Brain microvascular endothelial cell (primary cell): ENCODE measurements at places on chromosomes 1 and 21.

GRCh38 chr1:224852901-224853568 lies 76.4 kb upstream of the DNAH14 start:
- peak; percentile 19 for DNase-seq

GRCh38 chr1:87588495-87588894 lies 259.8 kb downstream of the LMO4 start:
- DNase-seq: no peak

GRCh38 chr21:16492356-16492755 lies 762.6 kb downstream of the USP25 start:
- DNase-seq: no peak

- DNase-seq: no peak
These were observed 185.1 kb downstream of the TM2D1 start for GRCh38 chr1:61539720-61540462.

DNA sequence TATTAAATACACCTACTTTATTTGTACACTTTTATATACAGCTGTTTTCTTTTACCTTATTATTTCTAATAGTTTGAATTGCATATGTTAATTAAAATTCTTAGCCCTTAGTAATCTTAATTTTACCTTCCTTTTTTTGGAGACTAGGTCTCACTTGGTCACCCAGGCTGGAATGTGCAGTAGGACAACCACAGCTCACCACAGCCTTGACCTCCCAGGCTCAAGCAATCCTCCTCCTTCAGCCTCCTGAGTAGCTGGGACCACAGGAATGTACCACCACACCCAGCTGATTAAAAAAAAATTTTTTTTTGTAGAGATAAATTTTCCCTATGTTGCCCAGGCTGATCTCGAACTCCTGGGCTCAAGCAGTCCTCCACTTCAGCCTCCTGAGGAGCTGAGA lies 15.0 kb upstream of the SDC3 start:
- peak; percentile 63 for DNase-seq

DNA sequence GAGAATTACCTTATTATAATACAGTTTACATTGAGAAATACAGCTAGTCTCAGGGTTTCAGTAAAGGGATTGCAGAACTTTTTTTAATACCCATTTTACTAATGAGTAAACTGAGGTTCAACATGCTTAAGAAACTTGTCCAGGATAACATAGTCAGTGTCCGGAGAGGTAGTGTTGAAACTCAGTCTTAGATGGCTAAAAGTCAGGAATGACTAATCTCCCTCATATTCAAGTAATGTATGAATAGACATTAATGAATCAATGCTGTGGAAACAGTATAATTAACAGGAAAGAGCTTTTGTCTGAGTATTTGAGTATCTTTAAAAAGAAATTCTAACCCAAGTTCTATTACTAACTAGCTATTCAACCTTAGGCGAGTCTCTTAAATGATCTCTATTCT lies 397.6 kb downstream of the PLA2G4A start:
- DNase-seq: no peak

DNA sequence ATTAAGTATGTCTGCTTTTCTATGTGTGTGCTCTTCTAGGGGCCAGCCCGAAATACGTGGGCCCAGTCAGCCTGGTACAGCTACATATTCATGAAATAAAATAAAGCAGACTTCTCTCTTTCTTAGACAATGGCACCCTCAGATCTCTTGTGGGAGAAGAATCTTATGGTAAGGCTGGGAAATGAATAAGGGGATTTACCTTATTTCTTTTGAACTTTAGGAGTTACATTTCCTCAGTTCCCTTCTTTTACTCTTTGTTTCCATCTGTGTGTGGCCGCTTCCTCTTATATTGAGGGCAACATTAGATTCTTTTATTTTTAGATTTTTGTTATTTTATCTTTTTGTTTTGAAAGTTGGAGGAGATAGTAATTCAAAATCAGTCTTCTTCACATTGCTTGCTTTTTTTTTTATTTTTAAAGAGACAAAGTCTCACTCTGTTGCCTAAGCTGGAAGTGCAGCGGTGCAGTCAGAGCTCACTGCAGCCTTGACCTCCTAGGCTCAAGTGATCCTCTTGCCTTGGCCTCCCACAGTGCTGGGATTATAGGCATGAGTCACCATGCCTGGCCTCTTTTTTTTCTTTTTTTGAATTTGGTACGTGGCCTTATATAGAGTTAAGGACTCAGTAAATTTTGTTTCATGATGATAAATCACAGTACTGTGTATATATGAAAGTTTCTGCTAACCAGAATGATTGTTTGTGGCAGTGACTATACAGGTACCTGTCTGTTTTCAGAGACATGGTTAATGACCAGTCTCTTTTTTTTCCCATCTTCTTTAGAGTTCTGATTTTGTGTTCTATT lies 9.1 kb downstream of the LAMC1 start:
- peak; percentile 50 for DNase-seq

- DNase-seq: no peak
These were observed 153.7 kb downstream of the KCNJ6 start for GRCh38 chr21:37762606-37763005.

DNA sequence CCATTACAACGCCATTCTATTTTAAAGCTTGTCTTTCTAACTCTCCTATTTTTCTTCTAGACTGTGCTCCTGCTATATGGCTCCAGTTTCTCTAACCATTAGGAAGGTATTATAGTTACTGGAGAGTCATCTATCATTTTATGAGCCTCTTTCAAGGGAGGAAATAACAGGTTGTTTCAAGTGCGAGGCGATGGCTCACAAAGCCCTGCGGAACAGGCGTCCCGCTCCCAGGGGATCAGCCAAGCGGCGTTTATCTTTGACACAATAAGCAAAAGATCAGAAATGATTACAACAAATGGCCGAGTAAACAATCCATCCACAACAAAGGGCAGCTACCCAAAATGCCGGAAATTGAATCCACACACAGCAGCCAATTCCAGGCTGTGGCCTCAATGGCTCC lies 249.5 kb upstream of the POU3F1 start:
- DNase-seq: no peak

GRCh38 chr1:41394959-41395956 lies 34.0 kb downstream of the FOXO6 start:
- no peak for DNase-seq

DNA sequence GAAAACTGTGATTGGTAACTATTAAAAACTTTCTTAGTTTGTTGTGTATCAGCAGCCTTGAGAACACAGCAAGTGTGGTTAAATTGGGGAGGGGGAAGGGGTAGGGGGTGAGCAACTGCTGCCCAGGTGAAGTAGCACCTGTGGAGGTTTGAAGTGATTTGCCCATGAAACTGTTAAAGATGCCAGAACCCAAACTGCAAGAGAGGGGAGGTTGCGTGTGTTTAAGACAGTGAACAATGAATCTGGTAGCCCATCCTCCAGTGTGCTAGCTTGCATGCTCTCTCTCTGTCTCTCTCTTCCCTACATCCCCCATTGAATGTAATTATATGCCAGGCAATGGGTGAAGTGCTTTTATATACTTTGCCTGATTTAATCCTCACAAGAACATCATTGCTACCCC lies 154.7 kb downstream of the RUNX1 start:
- no peak for DNase-seq

- no peak for DNase-seq
These were observed 4.4 kb downstream of the AK2 start for GRCh38 chr1:33032126-33032869.

DNA sequence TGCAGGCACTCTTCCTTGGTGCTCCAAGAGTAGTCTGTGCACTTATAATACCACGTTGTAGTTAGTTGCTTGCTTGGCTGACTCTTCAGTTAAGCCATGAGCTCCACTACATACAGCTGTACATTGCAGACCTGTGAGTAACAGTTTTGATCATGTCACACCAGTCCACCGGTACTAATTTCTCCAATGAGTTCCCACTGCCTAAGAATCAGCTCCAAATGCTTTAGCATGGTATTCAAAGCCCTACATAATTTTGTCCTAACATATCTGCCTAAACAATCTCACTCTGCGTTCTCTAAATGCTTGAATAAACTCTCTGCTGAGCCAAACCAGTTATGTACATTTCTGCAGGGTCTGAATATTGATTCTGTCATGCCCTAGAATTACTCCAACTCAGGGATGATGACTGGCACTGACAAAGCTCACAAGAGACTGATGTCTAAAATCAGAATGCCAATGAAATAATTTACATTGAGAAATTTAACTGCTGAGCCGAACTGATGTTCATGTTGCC lies 200.7 kb downstream of the LHX8 start:
- no peak for DNase-seq

DNA sequence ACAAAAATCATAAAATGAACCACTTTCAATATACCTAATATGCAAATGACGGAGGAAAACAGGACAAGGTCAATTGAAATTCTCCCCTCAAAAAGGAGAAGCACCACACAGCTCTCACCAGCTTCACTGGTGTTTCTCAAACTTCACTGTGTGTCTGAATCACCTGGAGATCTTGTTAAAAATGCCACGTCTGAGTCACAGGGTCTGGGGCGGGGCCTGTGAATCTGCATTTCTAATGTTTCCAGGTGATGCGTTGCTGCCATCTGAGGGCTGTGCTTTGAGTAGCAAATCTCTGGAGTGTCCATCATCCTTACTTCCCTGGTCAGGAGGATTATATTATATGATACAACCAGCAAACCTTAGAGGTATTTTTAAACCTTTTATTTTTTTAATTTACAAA lies 9.0 kb downstream of the CLDN19 start:
- DNase-seq: no peak

- DNase-seq: no peak
These were observed 53.7 kb upstream of the HMCN1 start for GRCh38 chr1:185680453-185680852.

DNA sequence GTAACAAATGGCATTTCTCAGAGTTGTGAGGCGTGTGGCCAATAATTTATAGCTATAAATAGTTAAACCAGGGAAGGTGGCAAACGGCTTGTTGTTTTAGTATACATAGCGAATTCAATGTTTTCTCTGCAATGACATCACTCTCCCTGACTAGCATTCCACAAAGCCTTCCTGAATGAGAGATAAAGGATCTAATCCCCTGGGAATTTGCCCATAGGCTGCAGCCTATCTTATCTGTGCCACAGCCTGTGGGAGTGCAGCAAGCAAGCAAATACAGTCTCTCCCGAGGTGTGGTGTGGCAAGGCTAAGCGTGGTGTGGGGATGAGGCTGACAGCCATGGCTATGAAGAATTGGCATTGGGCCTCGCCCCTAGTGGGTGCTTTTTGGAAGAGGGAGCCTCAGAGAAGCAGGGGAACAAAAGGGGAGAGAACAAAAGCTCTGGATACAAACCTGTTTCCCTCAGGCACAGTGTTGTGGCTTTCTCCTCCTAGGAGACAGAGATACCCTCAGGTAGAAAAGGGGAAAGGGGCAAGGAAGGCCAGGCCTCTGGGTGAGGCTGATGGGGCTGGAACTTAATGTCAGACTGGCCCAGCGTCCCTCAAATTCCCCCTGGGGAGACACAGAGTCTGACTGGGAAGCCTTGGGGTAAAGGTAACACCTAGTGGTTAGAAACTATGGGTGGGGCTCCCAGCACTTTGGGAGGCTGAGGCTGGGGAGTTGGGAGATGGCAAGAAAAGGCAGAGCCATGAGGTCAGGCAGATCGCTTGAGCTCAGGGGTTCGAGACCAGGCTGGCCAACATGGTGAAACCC lies 8.9 kb downstream of the TAGLN2 start:
- peak; percentile 89 for DNase-seq
